ENCODE measurements at places on chromosomes 2 and 18.

- DNase-seq: no peak
Observed at GRCh38 chr2:46167924-46168323, 129.3 kb upstream of the EPAS1 start.

DNA sequence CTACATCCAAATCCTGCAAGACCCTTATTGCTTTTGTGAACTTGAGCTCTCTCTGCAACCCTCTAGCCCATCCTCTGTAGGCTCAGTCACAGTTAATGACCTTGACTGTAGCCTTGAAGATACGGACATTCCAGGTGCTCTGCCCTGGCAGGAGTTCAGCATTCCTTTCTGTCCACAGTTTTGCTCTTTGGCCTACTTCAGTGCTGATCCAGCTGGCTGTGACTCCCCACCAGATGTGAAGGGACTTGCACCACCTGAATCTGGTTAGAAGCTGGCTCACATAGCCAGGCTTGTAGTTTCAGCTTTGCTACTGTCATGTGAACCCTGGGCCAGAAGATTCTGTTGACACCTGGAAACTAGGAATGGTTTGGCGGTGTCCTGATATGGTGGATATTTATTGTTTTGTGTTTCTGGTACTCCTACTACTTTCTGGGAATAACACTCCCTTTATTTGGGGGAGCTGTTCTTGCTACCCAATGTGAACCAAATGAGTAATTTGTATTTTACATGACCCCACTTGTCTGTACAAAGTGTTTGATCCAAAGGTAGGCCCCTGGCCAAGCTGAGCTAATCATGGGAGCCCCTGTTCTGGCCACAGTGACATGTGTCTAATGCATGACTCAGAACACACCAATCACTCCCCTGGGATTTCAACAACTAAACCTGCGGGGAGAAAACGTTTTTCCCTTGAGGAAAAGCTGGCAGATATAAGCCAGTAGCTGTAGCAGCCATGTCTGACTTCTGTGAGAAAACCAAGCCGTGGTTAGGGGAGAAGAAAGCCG lies 73.4 kb downstream of the CDCA7 start:
- DNase-seq: no peak

- no peak for DNase-seq
Observed at GRCh38 chr2:124983595-124983994, 958.5 kb downstream of the CNTNAP5 start.

DNA sequence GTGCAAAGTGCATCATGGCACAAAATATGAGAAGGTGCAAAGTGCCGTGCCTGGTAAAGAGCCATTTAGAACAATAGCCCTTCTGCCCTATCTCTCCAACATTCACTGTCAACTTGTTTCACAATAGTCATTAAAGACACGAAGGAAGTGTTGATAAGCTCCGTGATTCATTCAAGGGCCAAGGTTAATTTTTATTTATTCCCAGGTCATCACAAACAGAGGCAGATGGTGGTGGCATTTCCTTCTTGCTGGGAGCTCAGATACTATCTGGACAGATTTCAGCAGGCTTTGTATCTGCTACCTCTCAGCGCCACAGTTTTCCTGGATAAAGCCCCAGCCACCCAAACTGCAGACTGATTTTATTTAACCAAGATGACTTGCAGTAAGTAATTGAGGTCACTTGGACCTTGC lies 309.3 kb downstream of the ZNF521 start:
- no peak for DNase-seq

DNA sequence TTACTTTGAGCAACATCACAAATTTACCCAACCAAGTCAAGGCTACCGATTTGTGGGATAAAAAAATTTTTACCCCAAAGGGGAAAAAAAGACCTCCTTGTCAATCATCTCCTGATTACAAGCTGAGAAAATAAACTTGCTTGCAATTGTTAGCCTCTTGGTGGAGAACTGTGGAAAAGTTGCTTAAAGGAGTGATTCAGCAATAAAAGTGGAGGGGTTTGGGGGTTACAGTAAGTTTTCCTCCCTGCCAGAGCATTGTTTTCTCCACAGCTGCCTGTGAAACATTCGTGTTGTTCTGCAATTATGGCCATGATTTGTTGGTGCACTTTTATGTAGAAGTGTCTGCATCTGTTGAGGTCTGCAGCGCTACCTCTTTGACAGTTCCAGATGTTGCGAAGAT lies 82.6 kb downstream of the EN1 start:
- DNase-seq: no peak

GRCh38 chr2:153601812-153602211 lies 123.2 kb upstream of the RPRM start:
- no peak for DNase-seq

GRCh38 chr2:48515513-48515985 lies 14.4 kb upstream of the STON1 start:
- peak; percentile 90 for DNase-seq

DNA sequence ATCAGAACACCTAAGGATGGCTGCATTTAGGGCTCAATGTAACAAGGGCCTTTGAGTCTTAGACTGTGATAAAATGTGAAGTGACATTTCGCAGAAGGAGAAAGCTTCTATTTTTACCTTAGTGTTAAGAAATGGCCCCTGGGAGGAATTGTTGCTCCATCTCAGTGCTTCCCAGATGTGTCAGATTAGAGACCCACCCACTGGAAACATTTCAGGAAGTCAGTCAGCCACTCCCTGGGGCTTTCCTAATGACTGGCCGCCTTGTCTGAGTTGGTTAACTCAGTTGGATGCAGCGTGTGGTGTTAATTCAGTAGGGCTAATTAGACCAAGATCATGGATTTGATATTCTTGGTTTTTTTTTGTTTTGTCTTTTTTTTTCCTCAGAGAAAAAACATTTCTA lies 355.9 kb downstream of the PIK3C3 start:
- DNase-seq: no peak

DNA sequence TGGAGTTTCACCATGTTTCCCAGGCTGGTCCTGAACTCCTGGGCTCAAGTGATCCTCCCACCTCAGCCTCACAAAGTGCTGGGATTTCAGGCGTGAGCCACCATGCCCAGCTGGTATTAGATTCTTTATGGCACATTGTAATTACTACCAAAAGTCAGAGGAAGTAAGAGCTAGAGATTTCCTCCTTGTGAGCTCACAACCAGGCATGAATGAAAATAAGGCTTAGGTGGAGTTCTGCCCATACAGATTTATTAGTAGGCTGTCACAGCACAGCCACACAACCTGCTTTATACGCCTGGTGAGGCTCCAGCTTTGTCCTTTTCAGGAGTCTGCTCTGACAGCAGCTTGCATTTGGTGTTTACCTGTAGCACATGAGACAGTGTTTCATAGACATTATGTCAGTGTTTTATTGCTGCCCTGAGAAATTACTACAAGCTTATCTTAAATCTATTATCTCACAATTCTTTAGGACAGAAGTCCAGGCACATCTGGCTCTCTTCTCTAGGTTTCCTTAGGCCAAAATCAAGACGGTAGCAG lies 156.6 kb downstream of the TANC1 start:
- DNase-seq: no peak

GRCh38 chr18:10755855-10756254 lies 230.0 kb downstream of the NAPG start:
- DNase-seq: no peak

DNA sequence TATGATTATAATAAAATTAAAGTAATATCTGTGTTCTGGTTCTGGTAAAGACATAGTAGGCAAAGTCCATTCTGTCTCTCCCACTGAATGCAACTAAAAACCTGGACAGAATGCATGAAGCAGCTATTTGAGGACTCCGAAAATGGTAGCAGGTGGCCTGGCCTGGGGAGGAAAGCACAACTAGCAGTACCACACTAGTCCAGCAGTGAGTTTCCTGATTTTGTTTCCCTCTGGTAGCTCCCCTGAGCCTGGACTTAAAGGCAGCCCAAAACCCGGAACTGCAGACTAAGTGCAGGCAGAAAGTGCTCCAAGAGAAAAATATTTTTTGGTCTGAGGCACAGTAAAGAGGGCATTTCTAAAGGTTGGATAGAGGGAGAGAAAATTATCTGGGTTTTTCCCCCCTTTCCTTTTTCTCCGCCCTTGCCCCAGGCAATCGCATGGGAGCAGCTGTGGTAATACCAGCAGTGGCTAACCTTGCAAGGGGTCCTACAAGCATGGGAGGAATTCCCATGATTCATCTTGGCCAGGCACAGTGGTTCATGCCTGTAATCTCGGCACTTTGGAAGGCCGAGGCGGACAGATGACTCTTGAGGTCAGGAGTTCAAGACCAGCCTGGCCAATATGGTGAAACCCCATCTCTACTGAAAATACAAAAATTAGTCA lies 32.3 kb downstream of the ASXL2 start:
- no peak for DNase-seq

DNA sequence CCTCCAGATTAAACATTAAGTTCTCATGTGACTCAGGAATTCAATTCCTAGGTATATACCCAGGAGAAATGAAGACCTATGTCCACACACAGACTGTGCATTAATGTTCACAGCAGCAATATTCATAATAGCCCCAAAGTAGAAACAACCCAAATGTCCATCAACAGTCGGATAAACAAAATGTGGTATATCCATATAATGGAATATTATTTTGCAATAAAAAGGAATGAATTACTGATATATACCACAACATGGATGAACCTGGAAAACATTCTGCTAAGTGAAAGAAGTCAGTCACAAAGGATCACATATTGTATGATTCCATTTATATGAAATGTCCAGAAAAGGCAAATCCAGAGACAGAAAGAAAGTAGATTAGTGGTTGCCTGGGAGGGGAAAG lies 20.5 kb downstream of the PELI1 start:
- no peak for DNase-seq

DNA sequence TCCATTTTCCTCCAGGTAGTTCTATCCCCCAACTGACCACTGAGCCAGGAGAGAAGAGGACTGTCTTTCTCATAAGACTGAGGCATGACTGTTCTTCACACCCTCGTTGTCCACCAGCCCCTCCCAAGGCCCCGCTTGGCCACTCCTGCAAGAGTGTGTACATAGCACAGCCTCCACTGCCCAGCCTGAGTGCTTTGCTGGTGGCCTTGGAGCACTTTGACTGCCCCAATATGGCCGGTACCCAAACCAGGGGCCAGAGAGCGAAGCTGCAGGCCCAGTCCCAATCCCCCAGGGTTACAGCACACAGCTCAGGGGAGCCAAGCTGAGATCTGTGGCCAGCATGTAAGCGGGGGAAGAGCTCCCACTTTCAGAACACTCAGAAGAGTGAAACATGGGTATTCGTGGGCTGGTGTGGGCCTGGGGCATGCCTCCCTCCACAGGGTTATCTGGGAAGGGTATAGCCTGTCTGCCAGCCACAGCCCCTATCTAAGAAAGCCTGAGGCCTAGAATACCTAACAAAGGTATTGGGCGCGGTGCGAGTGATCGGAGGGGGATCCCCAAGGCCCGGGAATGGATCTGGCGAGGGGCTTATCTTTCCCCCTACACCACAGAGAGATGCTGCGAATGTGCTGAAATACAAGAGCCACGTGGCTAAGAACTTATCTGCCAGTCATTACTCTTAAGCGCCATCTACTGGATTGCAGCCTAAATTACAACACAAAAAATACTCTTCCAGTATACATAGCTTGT lies 163.8 kb downstream of the WDPCP start:
- no peak for DNase-seq

- DNase-seq: no peak
Observed at GRCh38 chr2:16323551-16324543, 341.8 kb downstream of the CYRIA start.

GRCh38 chr2:202756598-202756997 lies 115.0 kb downstream of the ICA1L start:
- no peak for DNase-seq

DNA sequence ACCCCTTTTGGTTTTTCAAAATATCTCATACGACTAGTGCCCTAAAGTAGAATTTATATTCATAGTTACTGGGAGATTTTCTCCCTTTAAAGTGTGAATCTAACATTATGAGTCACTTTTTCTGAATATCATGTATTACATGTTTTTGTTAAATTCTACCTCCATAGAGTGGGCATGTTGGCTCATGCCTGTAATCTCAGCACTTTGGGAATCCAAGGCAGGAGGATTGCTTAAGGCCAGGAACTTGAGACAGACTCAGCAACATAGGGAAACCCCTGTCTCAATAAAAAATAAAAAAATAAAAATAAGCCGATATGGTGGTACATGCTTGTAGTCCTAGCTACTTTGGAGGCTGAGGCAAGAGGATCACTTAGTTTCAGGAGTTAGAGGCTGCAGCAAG lies 45.3 kb upstream of the UNC80 start:
- DNase-seq: no peak

GRCh38 chr18:13218368-13218991 lies at the start of gene LDLRAD4:
TSS of gene LDLRAD4 (plus strand) at chr18:13218760.
- no peak for DNase-seq

GRCh38 chr2:16005389-16005788 lies 65.0 kb downstream of the MYCN start:
- no peak for DNase-seq

- no peak for DNase-seq
Observed at GRCh38 chr2:36710858-36711515, 14.5 kb downstream of the VIT start.

- no peak for DNase-seq
Observed at GRCh38 chr2:134576478-134576877, 142.3 kb downstream of the TMEM163 start.

GRCh38 chr18:63528863-63529492 lies 13.2 kb upstream of the SERPINB12 start:
- DNase-seq: no peak

Data from NCI-H187 treated with DMSO at 0.1 percent for 48 hours (cell line).